ENCODE measurements at places on chromosomes 4 and X.

- DNase-seq, result peak; percentile 46
Measured at GRCh38 chrX:106481341-106481740, 130.4 kb upstream of the RADX start.

DNA sequence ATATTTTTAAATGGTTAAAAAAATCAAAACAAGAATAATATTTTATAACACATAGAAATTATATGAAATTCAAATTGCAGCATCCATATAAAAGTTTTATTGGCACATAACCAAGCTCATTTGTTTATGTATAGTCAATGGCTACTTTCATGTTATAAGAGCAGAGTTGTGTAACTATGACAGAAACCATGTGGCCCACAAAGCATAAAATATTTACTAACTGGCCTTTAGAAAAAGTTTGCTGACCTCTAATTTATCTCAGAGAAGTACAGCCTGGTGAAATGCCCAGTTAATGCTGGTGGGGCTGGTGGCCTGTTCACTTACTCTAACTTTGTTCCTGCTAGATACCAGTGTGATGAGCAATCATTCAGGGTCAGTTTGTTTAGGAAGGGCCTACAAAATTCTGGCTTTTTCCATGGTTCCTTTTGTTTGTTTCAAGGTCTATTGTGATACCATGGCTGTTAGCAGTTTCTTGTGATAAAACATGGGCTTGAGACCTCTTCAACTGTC, 104.6 kb downstream of the PPP1R2C start:
- peak; percentile 33 for DNase-seq

- DNase-seq, result no peak
Measured at GRCh38 chr4:158203436-158203835, 6.8 kb upstream of the TMEM144 start.

DNA sequence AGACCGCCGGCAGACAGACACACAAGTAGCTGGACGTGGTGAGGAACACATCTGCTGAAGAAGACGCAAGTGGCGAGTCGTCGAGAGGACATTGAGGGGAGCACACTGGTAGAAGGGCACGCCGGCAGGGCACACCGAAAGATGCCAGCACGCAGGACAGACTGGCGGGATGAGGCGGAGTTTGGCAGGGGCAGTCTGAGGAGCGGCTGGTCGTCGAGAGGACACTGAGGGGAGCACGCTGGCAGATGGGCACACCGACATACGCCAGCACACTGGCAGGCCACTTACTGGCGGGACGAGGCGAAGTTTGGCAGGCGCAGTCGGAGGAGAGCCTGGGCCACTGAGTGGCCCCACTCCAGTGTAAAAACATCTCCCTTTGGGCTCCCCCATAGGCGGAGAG, 42.1 kb downstream of the RASGEF1B start:
- DNase-seq, result no peak

DNA sequence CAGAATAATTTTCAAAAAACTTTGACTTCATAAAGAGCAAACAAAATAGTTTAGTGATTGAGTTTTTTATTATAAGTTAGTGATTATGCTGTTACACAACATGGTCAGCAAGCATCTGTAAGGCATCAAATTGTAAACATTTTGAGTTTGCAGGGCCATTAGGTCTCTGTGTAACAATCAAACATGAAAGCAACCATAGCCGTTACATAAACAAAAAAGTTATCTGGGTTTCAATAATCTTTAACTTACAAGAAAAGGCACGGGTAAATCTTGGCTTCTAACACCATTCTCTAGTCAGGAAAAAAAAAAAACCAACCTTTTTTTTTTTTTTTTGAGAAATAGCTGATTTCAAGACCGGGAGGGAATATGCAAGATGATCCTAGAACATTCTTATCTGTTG, 1941.1 kb downstream of the PCDH7 start:
- peak; percentile 12 for DNase-seq

GRCh38 chr4:19462117-19462516, 789.6 kb upstream of the SLIT2 start:
- DNase-seq, result no peak

DNA sequence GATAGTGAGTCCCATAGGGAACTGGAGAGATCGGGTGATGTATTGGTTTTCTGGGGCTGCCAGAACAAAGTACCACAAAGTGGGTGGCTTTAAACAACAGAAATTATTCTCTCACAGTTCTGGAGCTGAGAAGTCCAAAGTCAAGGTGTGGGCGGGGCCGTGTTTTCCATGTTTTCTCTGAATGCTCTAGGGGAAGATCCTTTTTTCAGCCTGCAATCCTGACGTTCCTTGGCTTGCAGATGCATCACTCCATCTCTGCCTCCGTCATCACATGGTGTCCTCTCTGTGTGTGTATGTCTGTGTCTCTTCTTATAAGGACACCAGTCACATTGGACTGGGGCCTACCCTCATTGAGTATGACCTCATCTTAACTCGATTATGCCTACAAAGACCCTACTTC, 7.9 kb upstream of the GPM6B start:
- no peak for DNase-seq

GRCh38 chr4:137212601-137213000, 319.7 kb downstream of the PCDH18 start:
- DNase-seq, result no peak

DNA sequence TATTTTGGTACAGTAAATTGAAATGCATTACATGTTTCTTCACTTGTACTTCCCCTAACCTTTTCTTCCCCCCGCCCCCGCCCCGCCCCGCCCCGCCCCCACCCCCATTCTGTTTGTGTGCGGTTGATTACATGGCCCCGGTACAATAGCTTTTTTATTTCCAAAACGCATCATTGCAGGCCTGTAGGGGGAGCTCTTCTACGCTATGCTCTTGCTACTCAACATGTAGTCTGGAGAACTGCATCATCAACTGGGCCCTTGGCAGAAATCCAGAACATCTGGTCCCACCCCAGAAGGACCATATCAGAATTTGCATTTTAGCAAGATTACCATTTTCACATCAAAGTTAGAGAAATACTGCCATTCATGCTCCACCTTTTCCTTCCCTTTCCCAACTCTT, 333.3 kb upstream of the DDX53 start:
- peak; percentile 47 for DNase-seq

DNA sequence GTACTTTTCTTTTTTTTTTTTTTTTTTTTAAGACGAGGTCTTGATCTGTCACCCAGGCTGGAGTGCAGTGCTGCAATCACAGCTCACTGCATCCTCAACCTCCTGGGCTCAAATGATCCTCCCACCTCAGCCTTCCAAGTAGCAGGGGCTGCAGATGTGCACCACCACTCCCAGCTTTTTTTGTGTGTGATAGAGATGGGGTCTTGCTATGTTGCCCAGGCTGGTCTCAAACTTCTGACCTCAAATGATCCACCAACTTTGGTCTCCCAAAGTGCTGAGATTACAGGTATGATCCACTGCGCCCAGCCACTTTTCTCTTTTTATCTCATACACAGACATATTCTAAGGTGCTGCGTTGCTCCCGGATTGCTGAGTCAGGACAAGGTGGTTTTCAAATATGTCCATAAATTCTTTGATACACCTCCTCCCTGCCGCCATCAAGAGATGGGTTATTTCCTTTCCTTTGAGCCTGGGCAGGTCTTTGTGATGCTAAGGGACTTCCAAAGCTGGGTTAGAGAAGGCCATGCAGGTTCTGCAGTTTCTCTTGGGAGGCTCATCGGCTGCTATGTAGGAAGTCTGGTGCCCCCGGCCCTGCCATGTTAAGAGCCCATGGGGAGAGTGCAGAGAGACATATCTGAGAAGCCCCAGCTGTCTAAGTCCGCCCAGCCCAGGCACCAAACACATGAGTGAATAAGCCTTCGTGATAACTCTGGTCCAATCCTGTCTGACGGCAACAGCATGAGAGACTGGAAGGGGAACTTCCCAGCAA, 8.4 kb upstream of the PLA2G12A start:
- no peak for DNase-seq

DNA sequence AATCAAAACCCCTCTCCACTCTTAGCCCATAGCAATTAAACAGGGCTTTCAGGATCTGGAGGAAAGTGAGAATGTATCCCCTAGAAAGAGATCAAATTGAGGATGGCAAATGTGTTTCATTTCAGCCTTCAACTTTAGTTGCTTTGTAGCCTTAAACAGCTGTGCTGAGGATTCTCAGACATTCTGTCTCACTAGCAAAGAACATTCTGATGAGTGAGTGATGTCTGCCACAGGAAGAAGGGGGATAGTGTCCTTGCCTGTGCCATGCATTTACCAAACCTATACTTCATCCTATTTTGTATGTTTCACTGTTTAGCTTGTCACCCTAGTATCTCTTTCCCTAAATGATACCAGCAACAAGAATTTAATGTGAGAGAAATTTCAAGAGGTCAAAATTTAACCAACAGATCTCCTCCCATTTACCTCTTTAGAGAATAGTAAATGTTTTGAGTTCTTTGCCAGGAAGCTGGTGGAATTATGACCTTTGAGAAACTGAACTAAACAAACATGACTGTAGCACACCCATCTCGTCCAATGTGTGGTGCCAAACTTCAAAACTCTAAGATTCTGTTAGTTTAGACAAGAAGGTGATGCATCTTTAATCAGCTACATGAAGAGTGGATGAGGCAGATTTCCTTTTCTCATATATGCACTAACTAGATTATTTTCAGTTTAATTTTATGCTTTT, 165.6 kb downstream of the PALLD start:
- no peak for DNase-seq

- peak; percentile 0 for DNase-seq
Measured at GRCh38 chr4:83906561-83906960, 370.7 kb downstream of the GPAT3 start.

- DNase-seq, result no peak
Measured at GRCh38 chrX:1876041-1876440, 261.2 kb downstream of the ASMT start.

DNA sequence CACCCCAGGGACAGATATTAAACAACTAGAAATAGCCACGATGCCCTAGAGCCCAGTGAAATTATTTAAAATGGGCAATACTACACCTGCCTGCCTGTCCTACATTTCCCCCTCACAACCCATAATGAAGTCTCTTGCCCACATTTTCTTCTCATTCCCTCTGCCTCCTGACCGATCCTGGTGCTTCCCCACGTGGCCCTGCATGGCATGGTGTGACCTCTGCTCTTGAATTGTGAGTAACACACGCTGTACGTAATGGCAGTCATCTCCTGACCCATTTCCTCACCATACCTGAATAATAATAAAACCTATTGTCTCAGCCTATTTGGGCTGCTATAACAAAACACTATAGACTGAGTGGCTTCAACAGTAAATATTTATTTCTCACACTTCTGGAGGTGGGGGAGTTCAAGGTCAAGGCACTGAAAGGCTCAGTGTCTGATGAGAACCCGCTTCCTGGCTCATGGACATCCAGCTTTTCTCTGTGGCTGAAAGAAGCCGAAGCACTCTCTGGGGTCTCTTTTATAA, 77.0 kb upstream of the ENPP6 start:
- DNase-seq, result no peak

All from fibroblast of lung (primary cell).